ENCODE measurements at places on chromosomes 5 and 9. TPM values are rescaled to one million over a fixed set of nuclear protein-coding genes. Genes with fewer than 3 reads are reported as not detected.

- no peak overlapping the region for H3K27ac ChIP-seq
- peaks cover 46% of the 10 kb centered on the region for H3K4me1 ChIP-seq
- H3K36me3 ChIP-seq: no peaks in the 10 kb centered on the region
- H3K27me3 ChIP-seq: no peaks in the 10 kb centered on the region
- DNase-seq: no peak
- H3K4me3 ChIP-seq: no peak overlapping the region
Measured at GRCh38 chr5:169048181-169049125, 252.5 kb downstream of the SLIT3 start.

DNA sequence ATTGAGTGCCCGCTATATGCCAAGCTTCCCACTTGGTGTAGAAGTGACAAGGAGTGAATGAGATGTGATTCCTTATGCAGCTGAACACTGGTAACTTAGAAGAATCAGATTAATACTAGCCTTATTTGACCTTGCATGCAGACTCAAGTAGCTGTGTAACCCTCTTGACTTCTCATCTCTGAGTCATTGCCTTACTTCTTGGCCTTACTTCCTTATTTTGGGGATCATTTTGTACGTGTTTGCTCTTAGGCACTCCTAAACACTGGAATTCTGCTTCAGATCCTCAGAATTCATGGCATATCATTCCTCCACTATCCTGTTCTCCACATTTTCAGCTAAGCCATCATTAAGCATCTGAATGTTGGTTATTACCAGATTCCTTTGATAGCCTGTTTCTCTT, 948.9 kb upstream of the ARRDC3 start:
- no peak overlapping the region for H3K27ac ChIP-seq
- H3K27me3 ChIP-seq: no peaks in the 10 kb centered on the region
- peaks cover 6% of the 10 kb centered on the region for H3K4me1 ChIP-seq
- no peak overlapping the region for H3K4me3 ChIP-seq
- DNase-seq: no peak
- H3K36me3 ChIP-seq: no peaks in the 10 kb centered on the region

- H3K36me3 ChIP-seq: no peaks in the 10 kb centered on the region
- H3K27me3 ChIP-seq: no peaks in the 10 kb centered on the region
- no peak for DNase-seq
- H3K4me3 ChIP-seq: no peak overlapping the region
Measured at GRCh38 chr5:143055596-143056338, 285.6 kb downstream of the ARHGAP26 start.

DNA sequence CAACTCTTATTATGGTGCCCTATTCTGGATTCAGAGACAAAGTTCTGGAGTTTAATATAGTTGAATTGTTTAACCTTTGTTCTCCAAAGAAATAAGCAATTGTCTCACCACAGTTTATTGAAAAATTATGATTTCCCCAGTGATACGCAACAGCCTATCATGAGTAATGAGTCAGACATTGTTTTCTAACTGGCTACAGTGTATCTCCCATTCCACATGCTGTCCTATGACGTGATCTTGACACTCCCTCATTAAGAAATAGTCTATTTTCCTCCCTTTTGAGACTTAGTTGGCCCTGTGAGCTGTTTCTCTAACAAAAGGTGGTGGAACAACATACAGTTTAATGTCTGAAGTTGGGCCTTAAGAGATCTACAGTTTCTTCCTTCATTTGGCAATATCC, 1290.6 kb upstream of the CDH6 start:
- no peak for DNase-seq
- H3K27ac ChIP-seq: no peak overlapping the region
- H3K4me3 ChIP-seq: no peak overlapping the region
- no peaks in the 10 kb centered on the region for H3K36me3 ChIP-seq
- H3K27me3 ChIP-seq: peaks cover 4% of the 10 kb centered on the region
- H3K4me1 ChIP-seq: no peaks in the 10 kb centered on the region

GRCh38 chr9:98860871-98861293, 53.4 kb downstream of the GALNT12 start:
- peaks cover 15% of the 10 kb centered on the region for H3K4me1 ChIP-seq
- H3K27ac ChIP-seq: no peak overlapping the region
- no peak overlapping the region for H3K4me3 ChIP-seq
- H3K27me3 ChIP-seq: peaks cover 31% of the 10 kb centered on the region
- H3K36me3 ChIP-seq: no peaks in the 10 kb centered on the region

Gene PCA3
- total RNA-seq: not detected

Gene OBP2B
- total RNA-seq: not detected

Gene DMRT3
- not detected for total RNA-seq

DNA sequence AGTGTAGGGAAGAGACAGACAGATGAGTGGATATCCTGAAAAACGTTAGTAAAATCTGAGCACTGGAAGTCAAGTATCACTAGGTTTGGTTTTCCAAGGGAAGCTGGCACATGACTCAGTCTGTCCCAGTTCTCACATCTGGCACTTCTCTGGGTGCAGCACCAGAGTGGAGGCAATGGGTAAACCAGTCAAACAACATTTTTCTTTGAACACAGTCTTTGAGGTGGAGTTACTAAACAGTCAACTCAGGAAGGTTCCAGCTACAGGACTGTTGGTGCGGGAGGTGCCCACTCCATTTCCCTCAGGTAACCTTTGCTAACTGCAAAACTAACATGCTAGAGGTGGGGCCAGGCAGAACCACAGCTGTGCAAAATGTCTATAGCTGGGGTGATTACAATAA, 301.4 kb upstream of the RFX3 start:
- peaks cover 6% of the 10 kb centered on the region for H3K4me1 ChIP-seq
- DNase-seq: no peak
- H3K27me3 ChIP-seq: no peaks in the 10 kb centered on the region
- H3K36me3 ChIP-seq: peaks cover 19% of the 10 kb centered on the region

GRCh38 chr5:55039843-55040242, 15.8 kb downstream of the GZMK start:
- no peak overlapping the region for H3K4me3 ChIP-seq
- H3K27ac ChIP-seq: no peak overlapping the region
- H3K4me1 ChIP-seq: peaks cover 12% of the 10 kb centered on the region
- DNase-seq: no peak
- H3K36me3 ChIP-seq: no peaks in the 10 kb centered on the region

Gene FOXE1
- total RNA-seq: not detected
